Spinal cord (tissue), 10 donors: ENCODE measurements at places on chromosomes 3 and 15. TPM values are rescaled to one million over a fixed set of nuclear protein-coding genes. Genes with fewer than 3 reads are reported as not detected.

The TMEM62 gene
- total RNA-seq, result 27.3 TPM

DNA sequence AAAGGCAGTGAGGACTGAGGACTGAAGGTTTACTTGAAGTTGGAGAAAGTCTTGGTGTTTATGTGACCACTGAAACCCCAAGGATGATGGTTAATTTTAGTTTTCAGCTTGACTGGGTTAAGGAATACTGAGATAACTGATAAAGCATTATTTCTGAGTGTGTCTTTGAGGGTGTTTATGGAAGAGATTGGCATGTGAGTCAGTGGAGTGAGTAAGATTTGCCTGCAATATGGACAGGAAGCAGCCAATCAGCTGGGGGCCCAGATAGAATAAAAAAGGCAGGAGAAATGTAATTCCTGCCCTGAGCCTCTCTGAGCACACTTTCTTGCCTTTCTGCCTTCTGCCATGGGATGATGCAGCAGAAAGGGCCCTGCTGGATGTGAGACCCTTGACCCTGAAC, 92.4 kb downstream of the KBTBD8 start:
- DNase-seq, result no peak

DNA sequence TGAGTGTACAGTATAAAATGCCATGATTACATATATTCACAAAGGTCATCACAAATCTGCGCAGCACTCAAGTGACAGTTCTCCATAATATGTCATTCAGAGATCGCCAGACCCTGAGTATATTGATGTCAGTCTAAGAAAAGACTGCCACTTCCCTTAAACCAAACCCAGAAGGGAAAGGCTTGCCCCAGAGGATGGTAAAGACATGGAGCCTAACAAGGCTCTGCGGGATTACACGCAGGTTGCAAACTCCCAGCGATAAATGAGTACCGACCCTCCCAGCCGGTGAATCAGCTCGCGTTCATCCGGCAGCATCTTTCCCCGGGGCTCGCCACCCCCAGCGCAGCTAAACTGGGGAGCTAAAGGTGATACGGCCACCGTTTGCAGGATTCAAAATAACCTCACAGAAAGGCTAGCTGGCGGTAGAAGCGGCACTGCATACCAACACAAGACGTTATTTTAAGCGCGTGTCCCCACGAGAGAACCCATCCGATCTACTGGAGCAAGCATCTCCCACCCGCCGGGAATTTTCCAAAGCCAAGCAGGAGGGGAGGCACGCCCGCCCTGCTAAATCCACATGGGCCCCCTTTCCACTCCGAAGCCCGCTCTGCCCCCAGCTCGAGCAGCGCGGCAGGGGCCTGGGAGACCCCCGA, 643 bp downstream of the MYO5A start:
- peak; percentile 31 for DNase-seq

DNA sequence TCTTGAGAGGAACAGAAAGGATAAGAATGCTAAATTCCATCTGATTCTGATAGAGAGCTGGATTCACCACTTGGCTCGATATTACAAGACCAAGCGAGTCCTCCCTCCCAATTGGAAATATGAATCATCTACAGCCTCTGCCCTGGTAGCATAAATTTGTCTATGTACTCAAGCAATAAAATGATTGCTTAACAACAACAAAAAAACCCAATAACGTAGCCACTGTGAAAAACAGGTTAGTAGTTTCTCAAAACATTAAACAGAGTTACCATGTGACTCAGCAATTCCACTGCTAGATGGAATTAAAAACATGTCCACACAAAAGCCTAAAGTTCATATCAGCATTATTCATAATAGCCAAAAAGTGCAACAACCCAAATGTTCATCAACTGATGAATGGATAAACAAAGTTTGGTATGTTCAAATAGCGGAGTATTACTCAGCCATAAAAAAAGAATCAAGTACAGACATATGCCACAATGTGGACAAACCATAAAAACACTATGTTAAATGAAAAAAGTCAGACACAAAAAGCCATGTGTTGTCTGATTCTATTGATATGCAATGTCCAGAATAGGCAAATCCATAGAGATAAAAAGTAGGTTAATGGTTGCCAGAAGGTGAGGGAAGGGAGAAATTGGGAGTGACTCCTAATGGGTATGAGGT, 16.8 kb downstream of the BCL2L10 start:
- DNase-seq, result no peak

- no peak for DNase-seq
These were observed 47.9 kb downstream of the SEMA3G start for GRCh38 chr3:52396907-52397591.
